Activated naive CD4-positive, alpha-beta T cell treated with anti-CD3 and anti-CD28 coated beads, Interleukin-2, amount 50 U/mL, for 72 hours (primary cell): ENCODE measurements at places on chromosomes 16 and 17.

DNA sequence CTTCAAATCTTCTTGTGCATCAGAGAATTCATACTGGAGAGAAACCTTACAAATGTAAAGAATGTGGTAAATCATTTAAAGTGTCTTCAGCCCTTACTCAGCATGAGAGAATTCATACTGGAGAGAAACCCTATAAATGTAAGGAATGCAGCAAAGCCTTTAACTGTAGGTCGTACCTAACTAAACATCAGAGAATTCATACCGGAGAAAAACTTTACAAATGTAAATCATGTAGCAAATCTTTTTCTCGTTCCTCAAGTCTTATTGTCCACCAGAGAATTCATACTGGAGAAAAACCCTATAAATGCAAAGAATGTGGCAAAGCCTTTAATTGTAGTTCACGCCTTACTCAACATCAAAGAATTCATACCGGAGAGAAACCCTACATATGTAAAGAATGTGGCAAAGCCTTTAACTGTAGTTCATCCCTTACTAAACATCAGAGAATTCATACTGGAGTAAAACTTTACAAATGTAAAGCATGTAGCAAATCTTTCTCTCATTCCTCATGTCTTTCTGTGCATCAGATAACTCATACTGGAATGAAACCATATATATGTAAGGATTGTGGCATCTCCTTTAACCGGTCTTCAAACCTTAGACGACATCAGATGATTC is 118.5 kb upstream of the ZNF267 start:
- DNase-seq = no peak

GRCh38 chr16:67236563-67237395 is 9.8 kb downstream of the TMEM208 start:
- no peak for DNase-seq

DNA sequence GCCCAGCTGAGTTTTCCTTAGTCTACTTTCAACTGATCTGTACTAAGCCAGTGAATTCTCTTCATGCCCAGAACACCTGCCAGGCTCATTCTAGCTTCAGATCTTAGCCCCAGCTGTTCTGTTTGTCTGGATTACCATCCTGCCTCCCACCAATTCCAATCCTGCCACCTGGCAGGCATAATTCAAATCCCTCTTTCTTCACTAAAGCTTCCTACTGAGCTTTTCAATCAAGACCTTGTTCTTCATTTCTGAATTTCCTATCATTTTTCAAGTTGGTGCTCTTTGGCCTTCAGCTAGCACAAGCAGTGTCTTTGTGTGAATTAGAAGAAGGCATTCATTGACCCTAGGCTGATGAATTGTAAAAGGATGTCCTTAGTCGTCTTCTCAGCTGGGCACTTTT is 357.6 kb downstream of the UTP18 start:
- DNase-seq = no peak

GRCh38 chr16:14529010-14529669 is 100.9 kb downstream of the PARN start:
- DNase-seq = peak; percentile 52

GRCh38 chr17:82890926-82891678 is 51.3 kb upstream of the ZNF750 start:
- DNase-seq = no peak

GRCh38 chr16:79127766-79128165 is 472.8 kb downstream of the MAF start:
- no peak for DNase-seq

DNA sequence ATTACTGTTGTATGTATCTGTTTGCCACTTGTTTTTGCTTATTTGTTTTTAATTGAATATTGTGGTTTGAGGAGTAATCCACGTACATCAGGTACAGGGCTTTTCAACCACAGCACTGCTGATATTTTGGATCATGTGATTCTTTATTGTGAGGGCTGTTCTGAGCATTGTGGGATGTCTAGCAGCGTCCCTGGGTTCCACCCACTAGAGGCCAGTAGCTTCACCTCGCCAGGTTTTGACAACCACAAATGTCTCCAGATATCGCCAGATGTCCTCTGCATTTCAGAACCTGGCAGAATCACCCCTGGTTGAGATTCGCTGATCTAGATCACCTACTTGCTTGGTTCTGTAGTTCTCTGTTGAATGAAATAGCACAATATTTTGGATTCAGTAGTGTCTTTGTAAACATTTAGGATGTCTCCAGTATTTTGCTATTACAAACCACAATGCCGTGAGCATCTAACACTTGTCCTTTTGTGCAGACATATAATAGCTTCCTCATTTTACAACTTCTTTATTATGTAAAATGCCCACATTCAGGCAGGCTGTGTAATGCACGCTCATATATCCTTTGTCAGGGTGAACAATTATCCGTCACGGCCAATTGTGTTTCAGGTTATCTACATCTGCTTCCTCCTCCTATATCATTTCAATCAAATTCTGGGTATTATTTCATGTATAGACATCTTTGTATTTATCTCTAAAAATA is 380.3 kb downstream of the SNX29 start:
- DNase-seq = no peak

- DNase-seq = no peak
Observed at GRCh38 chr16:68091380-68092261, 6.5 kb downstream of the NFATC3 start.

- no peak for DNase-seq
Observed at GRCh38 chr17:66412857-66413558, 110.6 kb downstream of the PRKCA start.

DNA sequence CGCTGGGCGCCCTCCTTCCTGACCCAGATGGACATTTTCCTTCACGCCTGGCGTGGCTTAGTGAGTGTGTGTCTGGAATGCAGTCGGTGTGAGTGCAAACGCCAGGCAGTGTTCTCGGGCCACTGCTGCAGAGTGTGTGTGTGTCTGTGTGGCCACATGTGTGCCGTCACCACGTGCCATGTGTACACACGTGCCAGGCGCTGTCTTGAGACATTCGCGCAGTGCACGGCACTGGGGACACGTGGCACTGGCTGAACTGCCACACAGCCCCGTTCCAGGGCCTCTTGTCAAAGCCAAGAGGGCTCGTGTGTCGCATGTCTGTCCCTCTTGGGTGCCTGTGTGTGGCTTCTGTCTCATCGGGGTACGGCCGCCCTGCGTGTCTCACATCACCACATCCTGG is 28.8 kb downstream of the MAPK8IP3 start:
- DNase-seq = no peak

GRCh38 chr16:75377729-75378386 is 55.4 kb downstream of the CFDP1 start:
- no peak for DNase-seq

GRCh38 chr16:667780-668518 is at the start of gene RHOT2:
TSS of gene RHOT2 (plus strand) at chr16:668132. CDS start at chr16:668200, 68 bp downstream.
- peak; percentile 97 for DNase-seq

DNA sequence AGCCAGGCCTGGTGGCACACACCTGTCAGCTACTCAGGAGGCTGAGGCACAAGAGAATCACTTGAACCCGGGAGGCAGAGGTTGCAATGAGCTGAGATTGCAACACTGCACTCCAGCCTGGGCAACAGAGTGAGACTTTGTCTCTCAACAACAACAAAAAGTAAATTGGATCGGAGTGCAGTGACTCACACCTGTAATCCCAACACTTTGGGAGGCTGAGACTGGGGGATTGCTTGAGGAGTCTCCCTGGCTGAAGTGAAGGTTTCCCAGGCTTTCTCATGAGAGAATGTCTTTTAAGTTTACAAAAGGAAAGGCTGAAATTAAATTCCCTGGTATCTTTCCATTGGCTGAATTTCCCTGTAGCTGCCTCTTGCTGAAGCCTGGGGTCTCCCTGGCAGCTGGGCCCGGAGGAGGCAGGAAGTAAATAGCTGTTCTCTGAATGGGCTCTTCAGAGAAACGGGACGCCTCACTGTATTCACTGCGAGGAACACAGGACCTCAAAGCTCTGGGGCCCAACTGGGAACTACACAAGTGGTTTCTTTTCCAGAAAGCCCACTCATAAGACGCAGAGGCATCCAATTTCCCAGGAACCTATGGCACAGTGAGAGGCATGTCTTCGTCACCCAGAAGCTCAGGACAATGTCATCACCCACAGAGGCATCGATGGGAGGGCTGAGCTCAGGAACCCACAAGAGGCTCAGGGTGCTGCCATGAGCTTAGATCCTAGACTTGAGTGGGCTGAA is 77.4 kb upstream of the SMURF2 start:
- no peak for DNase-seq

GRCh38 chr17:9615486-9615885 is 29.8 kb upstream of the USP43 start:
- DNase-seq = no peak

DNA sequence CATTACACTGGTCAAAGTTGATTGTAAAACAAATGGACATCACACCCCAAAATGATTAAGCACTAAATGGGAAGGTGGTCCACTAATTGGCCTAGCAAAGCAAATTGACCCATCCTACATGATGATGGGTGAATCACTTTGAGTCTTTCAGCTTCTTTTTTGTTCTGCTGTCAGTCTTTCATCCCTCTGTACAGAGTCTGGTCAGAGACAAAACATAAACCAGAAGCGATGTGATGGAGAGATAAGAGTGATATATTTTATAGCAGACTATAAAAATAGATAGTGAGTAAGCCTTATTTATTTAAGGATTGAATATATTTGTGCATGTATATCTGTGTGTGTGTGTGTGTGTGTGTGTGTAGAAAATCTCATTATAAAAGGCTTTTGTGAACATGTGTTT is 618.4 kb upstream of the SOX9 start:
- no peak for DNase-seq

GRCh38 chr17:49730785-49731434 is 23.1 kb upstream of the SLC35B1 start:
- no peak for DNase-seq

- DNase-seq = no peak
Observed at GRCh38 chr16:85873153-85873552, 25.8 kb upstream of the IRF8 start.

DNA sequence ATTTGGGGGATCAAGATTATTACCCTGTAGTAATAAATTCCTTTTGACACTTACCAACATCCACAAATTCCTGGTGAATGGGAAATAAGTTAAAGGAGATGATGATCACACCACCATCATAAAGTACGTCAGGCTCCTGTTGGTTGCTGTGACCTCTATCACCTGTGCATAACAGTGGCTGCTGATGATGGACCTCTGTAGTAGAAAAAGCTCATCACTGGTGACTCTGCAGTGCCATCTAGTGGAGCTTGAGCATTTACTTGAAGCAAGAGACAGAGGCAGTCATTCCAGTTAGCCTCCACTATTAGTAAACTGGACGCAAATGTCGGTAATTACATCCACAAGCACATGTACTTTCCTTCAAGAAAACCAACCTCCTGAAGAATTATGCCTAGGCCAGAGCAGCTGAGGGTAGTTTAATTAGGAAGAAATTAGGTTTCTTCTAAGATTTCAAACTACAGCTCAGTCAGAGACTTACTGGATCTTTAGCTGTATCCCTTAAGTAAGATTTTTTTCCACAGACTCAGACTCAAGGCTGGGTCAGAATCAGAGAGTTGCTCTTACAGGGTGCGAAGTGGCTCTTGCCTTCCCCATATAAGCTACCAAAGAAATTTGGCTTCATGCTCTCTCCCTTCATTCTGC is 39.3 kb downstream of the CYB561 start:
- DNase-seq = peak; percentile 65

- DNase-seq = no peak
Observed at GRCh38 chr17:49576088-49576916, 631 bp downstream of the NXPH3 start.

DNA sequence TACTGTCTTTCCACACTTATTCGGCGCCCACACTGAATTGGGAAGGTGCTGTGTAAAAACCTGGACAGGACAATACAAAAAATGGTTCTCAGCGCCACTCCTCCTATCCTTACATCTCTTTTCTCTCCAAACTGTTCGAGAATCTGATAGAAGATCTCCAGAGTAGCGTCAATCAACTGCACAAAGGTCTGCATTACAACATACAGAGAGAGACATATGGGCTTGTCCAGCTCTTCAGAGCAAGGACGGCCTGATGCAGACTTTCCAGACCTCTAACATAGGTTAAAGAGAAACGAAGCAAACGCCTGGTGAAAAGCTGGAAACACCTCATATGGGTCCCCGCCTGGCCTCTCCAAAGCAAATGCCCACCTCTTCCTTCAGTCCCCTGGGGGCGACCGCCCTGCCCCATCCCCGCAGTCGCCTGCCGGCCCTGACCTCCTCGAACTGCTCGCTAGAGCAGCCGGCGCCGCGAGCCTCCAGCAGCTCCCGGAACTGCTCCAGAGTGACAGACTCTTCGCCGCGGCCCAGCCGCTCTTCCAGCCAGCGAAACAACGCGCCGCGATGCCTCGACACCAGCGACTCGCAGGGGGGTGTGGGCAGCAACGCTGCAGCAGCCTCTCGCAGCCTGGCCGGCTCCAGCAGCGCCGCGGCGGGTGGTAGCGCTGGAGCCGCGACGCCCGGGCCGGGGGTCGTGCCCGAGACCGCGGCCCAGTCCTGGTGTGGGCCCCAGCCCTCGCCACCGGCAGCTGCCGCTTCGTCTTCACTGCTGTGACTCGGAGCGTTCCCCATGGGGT is 526 bp downstream of the ZZEF1 start:
- DNase-seq = peak; percentile 30

- DNase-seq = no peak
Observed at GRCh38 chr16:26108836-26109505, 417.2 kb downstream of the HS3ST4 start.

GRCh38 chr16:15899538-15900100 is 11.2 kb upstream of the CEP20 start:
- peak; percentile 48 for DNase-seq

DNA sequence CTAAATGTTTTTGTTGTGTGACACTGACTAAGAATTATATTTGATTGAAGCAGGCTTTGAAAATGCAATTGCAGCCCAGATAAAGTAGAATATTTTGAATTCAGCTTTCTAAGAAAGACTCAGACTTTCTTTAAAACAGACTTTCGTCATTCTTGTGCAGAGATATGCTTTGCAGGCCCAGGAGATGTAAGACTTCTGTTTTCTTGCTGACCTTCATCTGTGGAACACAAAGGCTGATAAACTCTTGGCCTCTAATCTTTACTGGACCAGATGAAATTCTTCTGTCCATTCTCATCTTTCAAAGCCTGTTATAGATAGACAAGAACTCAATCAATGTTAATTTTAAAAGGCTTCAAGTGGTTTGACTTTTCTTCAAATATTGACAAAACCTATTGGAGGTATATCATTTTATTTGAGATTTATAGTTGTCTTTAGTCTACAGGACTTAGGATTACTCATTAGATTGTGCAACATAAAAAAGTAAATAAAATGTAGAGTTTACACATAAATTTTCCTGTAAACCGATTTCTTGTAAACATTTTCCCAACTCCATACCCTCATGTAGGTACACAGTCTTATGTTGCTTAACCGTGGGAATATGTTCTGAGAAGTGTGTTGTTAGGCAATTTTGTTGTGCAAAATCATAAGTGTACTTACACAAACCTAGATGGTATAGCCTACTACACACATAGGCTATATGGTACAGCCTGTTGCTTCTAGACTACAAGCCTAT is 94.2 kb downstream of the MAP2K4 start:
- no peak for DNase-seq
